ENCODE measurements at places on chromosomes 2 and 18.

DNA sequence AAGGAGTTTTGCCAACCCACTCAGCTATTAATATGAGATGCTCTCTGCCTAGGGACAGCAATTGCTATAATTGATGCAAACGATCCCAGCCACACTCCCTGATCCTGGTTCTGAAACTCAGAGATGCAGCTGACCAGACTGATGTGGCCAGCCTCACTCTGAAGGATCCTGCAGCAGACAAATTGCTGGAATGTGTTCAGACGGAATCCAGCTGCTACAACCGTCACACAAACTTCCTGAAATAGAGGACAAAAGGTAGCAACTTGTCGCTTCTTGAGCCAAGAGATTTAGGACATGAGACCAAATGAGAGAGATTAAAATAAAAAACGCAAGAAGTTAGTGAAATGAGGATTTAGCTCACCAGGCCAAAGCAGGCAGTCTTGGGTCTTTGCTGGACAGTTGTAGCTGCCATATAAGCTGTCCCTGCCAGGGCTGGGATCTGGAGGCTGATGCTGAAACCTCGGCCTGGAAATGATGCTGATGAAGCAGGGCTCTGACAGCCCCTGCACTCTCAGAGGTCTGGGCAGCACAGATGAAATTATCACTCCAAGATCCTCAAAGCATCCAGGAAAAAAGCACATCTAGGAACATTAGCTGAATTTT lies 8.3 kb upstream of the YWHAQ start:
- no peak for DNase-seq

GRCh38 chr2:160207804-160208654 lies 8.0 kb upstream of the ITGB6 start:
- DNase-seq: no peak

GRCh38 chr18:48116873-48117630 lies 186.6 kb upstream of the SMAD2 start:
- DNase-seq: no peak

DNA sequence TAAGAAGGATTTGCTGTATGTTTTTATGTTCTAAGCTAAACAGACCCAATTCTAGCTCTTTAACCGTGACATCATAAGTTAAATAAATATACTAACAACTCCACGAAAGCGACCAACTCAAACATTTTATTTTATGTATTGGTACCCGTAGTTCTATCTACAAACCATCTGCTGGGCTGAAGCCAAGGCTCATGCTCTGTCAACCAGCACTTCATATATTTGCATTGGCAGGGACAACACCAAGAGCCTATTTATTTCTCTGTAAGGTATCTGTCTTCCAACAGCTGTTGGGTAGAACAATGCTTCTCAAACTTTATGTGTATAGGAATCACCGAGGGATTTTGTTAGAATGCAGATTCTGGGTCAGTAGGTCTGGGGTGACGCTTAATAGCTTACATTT lies 64.5 kb downstream of the PID1 start:
- no peak for DNase-seq

GRCh38 chr18:13545955-13546354 lies 180.4 kb downstream of the FAM210A start:
- DNase-seq: no peak

- no peak for DNase-seq
Measured at GRCh38 chr2:152420363-152420762, 85.4 kb downstream of the FMNL2 start.

GRCh38 chr18:51171223-51171622 lies 26.3 kb downstream of the MEX3C start:
- DNase-seq: no peak

DNA sequence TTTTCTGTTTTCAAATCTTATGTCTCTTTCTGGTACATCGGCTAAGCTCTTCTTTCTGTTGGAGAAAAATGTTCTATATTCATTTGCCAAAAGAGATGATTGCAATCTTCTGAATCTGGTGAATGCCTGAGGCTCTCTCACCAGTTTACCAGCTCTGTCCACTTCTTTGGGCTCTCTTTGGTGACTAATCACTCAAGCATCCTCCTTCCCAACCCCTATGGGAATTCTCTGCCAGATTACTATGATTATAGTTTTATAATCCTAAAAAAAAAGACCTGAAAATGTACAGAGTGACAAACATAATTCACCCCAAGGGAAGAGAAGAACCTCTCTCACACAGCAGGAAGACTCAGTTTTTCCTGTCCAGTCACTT lies 187.3 kb downstream of the CAMKMT start:
- no peak for DNase-seq

DNA sequence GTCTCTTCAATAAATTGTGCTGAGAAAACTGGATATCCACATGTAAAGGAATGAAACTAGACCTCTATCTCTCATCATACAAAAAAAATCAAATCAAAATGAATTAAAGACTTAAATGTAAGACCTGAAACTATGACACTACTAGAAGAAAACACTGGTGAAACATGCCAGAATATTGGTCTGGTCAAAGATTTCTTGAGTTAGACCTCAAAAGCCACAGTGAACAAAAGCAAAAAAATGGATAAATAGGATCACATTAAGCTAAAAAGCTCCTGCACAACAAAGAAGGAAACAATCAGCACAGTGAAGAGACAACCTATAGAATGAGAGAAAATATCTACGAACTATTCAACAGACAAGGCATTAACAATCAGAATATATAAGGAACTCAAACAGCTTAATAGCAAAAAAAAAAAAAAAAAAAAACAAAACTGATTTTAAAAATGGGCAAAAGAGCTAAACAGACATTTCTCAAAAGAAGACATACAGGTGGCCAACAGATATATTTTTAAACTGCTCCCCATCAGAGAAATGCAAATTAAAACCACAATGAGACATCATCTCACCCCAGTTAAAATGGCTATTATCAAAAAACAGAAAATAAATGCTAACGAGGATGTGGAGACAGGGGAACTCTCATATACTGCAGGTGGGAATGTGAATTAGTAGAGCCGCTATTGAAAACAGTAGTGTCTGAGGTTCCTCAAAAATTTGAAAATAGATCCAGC lies 66.3 kb downstream of the NCKAP1 start:
- no peak for DNase-seq

DNA sequence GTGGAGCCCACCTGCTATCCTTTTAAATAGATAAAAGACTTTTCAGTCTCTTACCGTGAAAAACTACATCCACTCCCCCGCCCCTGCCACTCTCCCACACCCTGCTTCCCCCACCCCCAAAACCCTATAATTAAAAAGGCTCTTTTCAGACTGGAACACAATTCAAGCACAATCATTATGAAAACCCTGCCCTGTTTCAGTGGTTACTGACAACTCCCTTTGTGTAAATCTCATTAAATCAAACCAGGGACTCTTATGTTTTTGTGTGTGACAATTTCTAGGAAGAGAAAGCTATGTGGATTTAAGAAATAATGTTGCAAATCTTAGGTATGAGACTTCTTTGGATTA lies 21.0 kb upstream of the ZNF532 start:
- DNase-seq: no peak

- no peak for DNase-seq
Measured at GRCh38 chr2:142848023-142848606, 29.3 kb upstream of the KYNU start.

DNA sequence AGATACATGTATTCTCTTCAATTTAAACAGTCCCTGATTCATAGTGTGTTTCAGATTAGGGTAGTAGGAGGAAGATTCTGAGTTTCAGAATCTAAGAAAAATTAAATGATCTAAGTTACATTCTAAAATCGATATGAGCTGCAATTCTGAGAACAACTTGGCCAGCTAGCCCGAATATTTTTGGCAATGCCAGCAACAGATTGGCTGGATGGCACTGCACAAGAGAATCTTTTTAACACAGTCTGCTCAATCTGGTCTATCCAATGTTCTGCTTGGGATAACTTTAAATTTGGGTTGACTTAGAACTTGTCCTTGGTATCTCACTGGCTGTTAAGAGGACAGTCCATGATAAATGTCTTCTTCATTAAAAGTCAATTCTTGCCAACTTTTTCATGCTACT lies 853.9 kb downstream of the NRXN1 start:
- no peak for DNase-seq

DNA sequence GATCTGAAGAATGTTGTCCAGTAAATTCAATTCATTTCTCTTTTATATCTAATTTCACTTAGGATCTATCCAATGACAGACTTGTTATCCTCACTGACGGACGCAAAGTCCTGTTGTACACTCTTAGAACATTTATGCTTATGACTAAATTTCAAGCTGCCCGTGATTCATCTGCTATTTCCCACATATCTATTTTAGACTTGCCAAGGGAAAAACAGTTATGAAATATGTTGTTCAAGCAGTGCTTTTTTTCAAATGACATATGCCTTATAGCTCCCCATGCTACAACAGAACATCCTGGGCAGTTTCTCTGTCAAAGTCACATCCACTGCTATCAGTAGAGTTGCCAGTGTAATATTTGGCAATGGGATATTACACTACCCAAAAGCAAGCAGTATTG lies 94.2 kb upstream of the CBLN2 start:
- DNase-seq: peak; percentile 77

DNA sequence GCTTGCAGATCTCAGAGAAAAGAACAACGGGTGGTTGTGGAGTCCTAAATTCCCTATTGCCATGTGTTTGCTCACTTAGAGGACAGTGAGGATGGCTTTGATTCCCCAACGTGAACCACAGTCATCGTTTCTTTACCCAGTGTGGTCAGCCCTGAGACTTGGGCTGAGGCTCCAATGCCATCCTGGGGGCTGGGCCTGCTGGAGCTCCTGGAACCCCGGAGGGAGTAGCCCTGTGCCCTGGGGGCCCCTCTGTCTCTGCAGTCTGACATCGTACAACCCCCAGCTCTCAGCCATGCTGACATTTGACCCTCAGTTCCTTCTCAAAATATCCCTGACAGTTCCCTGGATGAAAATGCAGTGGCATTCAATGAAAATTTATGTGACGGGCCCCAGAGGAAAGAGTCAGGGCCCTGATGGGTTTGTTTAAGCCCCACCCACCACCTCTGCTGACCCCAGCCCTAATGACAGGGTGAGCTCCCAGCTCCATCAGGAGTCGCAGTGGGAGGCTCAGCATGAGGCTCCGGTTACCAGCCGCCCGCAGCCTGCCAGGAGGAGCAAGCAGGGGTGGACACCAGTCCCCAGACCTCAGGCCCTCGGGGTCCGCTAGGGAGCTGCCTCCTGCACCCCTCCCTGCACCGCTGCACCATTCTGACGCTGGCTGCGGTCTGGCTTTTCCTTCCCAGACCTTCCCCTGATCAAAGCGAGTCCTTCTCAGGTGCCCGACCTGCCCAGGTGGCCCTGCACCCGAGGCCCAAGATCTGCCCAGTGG lies 120.9 kb downstream of the TWIST2 start:
- no peak for DNase-seq

GRCh38 chr2:204950695-204951346 lies 405.5 kb downstream of the PARD3B start:
- DNase-seq: no peak

DNA sequence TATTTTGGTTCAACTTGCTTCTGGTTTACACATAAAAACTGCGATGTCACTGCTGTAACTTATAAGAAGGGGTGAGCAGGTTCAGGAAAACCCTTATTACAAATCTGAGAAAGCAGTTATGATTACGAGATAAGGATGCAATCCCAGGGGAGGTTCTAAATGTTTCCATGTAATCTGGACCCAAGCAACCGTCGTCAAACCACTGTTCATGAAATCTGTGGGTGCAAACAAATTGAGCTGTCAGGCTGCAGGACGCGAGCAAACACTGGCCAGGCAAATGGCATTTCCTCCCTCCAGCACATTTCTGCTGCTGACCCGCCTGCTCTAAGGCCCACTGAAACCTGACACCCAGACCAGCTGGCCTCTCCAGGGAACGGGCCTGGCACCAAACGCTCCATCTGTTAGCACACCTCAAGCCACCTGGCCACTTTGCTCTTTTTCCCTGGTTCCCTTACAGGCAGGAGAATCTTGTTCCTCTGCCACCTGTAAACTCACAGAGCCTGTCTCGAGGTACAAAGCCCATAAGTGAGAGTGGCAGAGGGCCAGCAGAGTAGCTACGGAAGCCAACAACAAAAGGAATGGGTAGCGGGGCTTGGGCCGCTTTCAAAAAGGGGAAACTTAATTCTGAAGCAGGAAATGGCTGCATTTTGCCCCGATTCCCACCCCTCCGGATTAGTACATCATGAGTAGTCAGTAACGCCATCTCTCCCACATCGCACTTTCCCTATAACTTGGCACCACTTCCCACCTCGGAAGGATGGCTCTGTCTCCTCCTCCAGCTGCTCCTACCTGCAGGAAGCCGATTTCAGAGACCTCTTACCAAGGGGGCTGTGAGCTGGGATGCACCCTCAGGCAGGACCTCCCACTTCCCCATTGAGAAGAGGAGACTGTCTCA lies 26.5 kb downstream of the CRACDL start:
- peak; percentile 46 for DNase-seq

GRCh38 chr18:37634516-37634915 lies 68.9 kb upstream of the CELF4 start:
- DNase-seq: no peak

GRCh38 chr18:29928081-29928480 lies 1114.5 kb downstream of the DSC3 start:
- no peak for DNase-seq

DNA sequence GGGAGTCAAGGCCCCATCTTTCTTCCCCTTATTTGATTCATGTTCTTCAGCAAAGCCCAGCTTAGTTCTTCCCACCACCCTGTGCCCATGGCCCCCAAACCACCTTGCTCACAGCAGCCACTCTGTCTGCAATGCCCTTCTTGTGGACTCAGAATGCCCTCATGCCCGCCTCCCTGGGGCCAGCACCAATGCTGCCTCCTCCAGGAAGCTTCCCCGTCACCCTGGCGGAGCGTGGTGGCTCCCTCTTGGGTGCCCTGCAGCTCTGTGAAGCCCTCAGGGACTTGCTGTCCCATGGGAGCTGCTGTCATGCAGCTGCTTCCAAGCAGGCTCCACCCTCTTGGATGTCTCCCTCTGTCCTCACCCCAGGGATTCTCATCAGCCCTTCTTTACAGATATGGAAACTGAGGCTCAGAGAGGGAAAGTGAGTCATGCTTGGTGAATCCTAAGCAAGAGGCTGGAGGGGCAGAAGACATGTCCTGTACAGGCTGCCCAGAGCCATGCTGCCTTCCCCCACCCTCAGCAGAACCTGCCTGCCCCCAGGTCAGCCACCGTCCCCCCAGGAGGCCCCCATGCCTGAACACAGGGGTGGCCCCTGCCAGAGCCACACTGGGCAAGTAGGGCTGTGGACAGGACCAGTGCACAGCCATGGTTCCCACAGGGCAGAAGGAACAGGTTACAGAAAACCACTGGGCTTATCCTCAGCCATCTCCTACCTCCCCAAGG lies 11.8 kb upstream of the DUSP2 start:
- DNase-seq: no peak

DNA sequence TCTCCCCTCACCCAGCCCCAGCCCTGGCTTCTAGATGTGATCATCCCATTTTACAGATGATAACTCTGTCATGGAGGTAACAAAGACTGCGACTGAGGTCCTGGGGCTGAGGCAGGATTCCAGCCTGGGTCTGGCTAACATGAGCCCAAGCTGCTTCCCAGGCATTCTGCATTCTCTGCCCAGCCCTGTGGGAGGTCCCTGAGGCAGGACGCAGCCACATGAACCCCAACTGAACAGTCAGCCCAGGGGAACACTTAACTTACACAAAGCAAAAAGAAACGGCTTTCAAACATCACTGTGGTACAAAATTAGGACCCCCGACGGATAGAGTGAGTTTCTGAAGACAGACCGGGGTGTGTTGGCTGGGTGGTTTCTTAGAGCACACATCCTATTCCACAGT lies 135.3 kb downstream of the ACKR3 start:
- DNase-seq: no peak

GRCh38 chr2:74507926-74508520 lies 528 bp upstream of the PCGF1 start:
- no peak for DNase-seq

- no peak for DNase-seq
Measured at GRCh38 chr18:59784694-59785093, 87.5 kb upstream of the CCBE1 start.

GRCh38 chr2:101124643-101125366 lies 26.4 kb downstream of the TBC1D8 start:
- no peak for DNase-seq

All from spinal cord (tissue), 10 donors.